ENCODE measurements at places on chromosomes 7 and 10.

- DNase-seq, result no peak
Measured at GRCh38 chr7:37635346-37635745, 48.2 kb upstream of the GPR141 start.

DNA sequence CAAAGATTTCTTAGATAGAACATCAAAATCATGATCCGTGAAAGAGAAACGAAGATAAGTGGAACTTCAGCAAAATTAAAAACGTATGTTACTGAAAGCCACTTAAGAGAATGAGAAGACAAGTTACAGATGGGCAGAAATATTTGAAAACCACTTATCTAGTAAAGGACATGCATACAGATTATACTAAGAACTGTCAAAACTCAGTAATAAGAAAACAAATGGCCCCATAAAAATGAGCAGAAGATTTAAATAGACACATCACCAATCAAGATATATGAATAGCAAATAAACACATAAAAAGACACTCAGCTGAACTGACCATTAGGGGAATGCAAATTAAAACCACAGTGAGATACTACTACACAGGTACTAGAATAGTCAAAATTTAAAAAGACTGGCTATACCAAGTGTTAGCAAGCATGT is 343.7 kb downstream of the PTEN start:
- no peak for DNase-seq

GRCh38 chr7:39811161-39811614 is 138.9 kb upstream of the CDK13 start:
- DNase-seq, result no peak

DNA sequence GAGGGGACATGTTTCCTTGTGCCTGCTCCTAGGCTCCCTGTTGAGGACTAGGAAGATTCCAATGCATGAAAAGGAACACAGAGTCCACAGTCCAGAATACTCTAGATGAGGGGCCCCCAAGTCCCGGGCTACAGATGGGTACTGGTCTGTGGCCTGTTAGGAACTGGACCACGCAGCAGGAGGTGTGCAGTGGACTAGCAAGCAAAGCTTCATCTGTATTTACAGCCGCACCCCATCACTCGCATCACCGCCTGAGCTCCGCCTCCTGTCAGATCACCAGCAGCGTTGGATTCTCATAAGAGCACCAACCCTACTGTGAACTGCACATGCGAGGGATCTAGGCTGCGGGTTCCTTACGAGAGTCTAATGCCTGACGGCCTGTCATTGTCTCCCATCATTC is 233.0 kb upstream of the MKLN1 start:
- no peak for DNase-seq

DNA sequence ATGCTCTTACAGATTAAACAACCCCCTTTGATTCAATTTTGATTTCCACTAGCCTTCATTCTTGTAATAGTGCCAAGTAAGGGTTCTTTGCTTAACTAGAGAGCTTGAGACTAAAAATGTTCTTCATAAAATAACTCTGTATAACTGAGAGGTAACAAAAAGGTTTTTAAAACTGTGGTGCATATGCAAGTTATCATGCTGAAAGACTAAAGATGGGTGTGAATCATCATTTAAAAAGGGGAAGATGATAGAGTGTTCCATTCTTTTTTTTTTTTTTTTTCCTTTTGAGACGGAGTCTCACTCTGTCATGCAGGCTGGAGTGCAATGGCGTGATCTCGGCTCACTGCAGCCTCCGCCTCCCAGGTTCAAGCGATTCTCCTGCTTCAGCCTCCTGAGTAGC is 11.1 kb downstream of the MDFIC start:
- no peak for DNase-seq

- no peak for DNase-seq
Measured at GRCh38 chr7:17912536-17913235, 27.6 kb downstream of the SNX13 start.

DNA sequence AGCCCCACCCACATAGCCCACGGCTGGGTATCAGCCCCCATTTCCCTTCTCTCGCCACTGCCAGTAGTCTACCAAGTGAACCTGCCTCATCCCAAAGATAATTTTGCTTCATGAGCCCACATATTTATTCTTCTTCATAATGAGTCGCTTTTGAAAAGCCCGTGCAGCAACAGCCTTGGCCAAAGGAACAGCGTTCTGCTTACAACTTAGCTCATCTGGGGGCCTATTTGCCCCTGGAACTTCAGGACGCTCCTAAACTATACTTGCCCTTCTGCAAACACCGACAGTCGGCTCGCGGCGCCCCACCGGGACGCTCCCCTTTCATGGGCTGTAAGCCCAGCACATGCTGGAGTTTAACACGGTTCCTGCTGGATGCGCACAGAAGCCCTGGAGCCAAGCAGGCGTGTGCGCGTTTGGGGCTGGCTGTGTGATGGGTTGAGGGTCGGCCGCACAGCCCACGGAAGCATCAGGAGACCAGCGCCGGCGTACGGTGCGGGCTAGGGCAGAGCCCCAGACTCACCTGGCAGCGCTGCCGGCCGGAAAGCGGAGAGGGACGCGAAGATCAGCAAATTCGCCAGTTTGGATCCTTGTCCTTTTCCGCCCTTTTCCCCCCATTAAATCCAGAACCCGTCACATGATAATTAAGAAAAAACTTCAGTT is 370 bp downstream of the TMEM60 start:
- peak; percentile 52 for DNase-seq

DNA sequence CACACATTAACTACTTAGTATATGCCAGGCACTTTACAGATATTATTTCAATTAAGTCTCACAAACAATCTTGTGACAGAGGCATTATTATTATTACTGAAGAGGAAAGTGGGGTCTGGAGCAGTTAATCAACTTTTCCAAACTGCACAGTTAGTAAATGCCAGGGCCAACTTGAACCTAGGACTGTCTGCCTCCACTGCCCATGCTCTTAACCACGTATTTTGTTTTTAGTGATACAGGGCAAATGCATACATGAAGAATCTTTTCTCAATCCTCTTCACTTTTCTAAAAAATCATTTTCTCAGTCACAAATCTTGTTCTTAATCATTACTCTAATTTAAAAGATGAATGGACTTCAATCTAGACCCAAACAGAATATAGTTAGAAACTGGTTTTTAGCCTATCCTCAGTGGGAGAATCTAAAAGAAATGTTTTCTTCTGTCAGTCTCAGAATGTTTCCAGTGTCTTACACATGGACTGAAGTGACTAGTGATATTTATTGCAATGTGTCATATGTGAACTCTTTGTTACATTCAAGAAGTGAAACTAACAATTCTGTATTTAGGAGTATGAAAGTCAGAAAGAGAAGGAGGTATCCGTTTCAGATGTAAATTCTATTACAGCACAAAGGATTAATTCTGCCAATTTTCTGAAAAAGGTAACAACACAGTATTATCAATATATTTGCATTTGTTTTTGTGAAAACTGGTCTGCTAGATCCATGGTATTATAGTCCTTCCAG is 55.5 kb upstream of the CCNJ start:
- no peak for DNase-seq

GRCh38 chr7:101128040-101128834 is 1.3 kb downstream of the SERPINE1 start:
- no peak for DNase-seq

Data from glutamatergic neuron (in vitro differentiated cells).